ENCODE measurements at places on chromosomes 6 and 20.

DNA sequence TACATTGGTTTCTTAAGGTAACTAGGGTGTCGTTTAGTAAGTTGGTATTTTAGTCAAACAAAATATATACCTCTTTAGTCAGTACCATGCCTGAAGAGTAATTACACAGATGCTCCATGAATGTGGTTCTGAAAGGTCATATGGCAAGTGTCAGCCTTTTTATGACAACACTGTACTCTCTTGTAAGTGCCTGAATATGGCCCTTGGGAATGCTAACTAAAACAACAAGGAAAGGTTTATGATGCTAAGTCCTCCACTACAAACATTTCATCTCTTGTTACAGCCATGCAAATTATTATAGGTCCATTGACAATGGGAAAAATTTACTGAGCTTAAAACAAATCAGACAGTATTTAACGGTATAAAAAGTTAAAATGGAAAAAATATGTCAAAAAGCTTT, 39.0 kb upstream of the SUPT3H start:
- no peak for DNase-seq

DNA sequence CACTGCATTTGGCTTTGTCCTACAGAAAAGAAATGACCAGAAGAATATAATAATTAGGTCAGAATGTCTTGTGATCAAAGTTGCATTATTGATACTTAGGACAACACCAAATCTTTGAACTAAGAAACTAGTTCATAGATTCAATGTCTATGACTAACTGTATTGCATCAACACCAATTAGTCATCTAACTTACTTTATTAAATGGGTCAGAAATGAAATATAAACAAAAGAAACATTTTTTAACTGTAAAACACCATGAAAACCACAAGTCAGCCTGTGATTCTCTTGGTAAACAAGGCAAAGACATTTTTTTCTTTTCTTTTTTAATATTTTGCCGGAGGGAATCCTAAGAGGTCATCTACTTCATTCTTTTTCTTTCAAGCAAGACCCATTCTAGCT, 114.1 kb upstream of the HDDC2 start:
- DNase-seq: peak; percentile 88

DNA sequence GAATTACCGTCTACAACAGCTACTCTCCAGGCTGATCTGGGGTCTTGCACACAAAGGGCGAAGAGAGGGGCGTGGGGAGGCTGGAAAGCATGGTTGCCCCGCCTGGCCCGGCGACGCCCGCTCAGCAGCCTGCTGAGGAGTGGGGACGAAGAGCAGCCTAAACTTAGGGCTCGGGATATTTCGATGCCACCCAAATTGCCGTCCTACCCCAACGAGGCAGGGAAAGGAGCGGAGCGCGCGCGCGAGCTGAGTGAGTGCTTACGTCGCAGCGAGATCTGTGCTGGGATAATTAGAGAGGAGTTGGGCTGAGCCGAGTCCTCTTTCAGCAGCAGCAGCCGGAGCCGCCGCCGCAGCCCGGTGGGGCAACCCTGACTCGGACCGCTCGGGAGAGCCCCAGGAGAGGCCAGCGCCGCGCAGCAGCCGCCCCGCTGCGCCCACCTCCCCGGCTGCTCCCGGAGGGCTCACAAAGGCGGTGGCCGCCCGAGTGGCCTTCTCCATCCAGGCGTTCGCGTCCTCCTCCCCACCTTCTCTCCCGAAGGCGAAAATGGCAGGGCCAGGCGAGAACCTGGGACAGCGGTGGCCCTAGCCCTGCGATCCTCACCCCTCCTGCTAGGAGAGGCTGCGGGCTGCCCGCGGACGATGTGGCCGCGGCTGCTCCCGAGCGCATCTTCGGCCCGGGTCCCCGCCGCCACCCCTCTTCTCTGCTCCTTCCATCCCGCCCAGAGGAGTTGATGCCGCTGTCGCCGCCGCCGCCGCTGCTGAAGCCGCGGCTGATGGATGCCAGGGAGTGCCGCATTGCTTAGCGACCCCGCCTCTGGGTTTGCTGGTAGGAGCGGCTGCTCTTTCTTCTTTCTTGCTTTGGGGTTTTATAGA, at the start of gene CLVS2:
Gene CLVS2, plus strand, starts transcription at position 315 of the 873 bp plus-strand sequence. CDS start 1,543 bp downstream, outside the sequence.
- peak; percentile 9 for DNase-seq

GRCh38 chr6:14348389-14348788, 230.8 kb downstream of the CD83 start:
- DNase-seq: no peak

GRCh38 chr6:147222160-147222838, 18.1 kb downstream of the STXBP5 start:
- no peak for DNase-seq

GRCh38 chr20:60087563-60088105, 129.4 kb downstream of the CDH26 start:
- peak; percentile 8 for DNase-seq

- DNase-seq: no peak
These were observed 164.1 kb downstream of the TFAP2A start for GRCh38 chr6:10250655-10251220.

DNA sequence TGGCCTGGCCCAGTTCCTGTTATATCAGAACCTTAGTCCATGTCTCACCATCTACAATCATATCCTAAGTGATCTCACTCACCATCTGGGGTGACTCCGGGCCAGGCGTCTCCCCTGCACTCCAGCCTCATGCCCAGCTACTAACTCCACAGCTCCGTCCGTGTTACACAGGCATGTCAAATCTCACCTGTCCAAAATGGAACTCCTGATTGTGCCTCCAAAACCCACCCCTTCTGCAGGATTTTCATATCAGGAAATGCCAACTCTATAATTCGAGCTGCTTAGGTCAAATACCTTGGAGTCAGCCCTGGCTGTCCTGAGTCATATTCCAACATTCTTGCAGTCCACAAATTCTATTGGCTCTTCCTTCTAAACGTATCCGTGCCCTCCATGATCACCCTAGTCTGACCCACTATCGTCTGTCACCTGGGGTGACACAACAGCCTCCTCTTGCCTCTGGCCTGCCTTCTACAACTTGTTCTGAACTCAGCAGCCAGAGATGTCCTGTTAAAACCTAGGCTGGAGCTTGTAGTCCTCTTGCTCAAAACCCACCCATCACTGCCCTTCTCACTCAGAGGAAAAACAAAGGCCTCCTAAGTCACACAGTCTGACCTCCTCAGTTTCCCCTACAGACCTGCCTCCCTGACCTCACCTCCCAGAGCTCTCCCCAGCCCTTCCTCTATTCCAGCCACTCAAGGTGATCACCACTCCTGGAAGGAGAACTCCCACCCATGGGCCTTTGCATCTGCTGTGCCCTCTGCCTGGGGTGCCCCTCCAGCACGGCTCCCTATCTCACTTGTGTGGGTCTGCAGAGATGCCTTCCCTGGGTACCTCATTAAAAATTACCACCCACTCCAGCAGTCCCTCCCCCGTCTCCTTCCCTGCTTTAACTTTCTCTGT, 85.3 kb upstream of the SIRPA start:
- no peak for DNase-seq

DNA sequence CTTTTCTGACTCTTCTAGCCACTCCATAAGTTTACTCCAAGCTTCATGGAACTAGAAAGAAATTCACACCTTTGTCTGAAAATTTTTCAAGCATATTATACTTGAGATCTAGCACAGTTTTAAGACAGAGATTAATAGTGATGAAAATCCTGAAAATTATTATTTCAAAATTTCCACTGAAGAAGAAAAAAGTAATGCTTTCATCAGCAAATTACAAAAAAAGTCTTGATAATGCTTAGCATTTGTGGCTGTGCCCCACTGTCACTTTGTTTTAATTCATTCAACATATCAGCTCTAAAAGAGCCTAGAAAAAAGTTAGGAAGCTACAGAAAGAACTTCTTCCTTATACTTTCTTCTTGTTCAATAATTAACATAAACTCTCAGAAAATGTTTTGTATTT, 153.1 kb downstream of the DST start:
- no peak for DNase-seq

GRCh38 chr6:16239798-16240123, 1.4 kb downstream of the GMPR start:
- DNase-seq: no peak

DNA sequence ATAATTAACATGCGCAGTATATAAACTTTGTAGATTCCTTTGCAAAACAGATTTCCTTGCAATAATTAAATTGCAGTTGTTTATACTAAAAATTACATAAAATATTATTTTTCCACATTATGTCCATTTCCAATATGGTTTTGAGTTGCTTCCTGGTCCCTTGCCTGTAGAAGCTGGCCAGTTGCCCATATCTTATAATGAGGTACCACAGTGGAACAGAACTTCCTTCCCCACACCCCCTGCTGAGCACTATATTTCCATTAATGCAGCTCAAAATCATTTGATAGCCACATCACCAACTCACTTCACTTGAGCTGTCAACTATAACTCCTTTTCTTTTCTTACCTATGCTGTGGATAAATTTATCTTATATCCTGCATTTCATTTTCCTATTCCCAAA, 194.6 kb downstream of the DST start:
- DNase-seq: no peak

GRCh38 chr6:104625536-104625935, 234.2 kb downstream of the HACE1 start:
- DNase-seq: no peak

DNA sequence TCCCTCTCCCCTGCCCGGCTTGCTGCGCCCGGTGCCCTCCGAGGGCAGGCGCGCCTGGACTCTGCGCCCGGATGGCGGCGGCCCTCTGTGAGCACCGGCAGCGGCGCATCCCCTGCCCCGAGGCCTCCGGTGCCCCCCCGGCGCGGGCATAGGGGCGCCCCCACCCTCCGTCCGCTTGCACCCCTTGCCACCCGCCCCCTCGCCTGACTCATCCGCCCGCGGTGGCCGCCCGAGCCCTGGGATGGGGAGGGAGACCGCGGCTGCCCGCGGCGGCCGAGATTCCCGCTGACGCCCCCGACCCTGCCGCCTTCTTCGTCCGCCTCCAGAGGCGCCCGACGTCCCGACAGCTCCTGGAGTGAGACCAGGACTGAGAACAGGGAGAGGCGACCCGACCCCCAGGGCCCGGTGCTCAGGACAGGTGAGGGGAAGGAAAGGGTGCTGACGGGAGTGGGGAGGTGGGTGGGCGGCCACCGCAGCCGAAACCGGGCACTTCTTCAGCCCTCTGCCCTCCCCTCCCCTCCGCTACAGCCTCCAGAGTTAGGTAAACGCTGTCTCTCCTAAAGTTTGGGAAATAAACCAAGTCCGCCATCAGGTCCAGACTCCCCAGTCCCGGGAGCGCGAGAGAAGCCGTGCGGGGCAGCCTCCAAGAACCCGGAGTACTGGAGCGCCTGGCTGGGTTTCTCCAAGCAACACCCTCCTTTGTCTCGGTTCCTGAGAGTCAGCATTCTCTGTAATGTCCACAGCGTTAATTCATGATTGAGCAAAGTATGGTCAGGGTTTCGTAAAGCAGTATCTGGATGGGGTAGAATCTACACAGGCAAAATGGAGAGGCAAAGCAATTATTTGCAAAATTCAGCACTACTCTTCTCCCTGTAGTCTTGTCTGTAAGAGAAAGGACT, 539 bp downstream of the TMEM200A start:
- DNase-seq: no peak

GRCh38 chr6:85983032-85983659, 340.5 kb upstream of the SYNCRIP start:
- no peak for DNase-seq

GRCh38 chr6:111957623-111958315, 84.5 kb upstream of the FYN start:
- no peak for DNase-seq

DNA sequence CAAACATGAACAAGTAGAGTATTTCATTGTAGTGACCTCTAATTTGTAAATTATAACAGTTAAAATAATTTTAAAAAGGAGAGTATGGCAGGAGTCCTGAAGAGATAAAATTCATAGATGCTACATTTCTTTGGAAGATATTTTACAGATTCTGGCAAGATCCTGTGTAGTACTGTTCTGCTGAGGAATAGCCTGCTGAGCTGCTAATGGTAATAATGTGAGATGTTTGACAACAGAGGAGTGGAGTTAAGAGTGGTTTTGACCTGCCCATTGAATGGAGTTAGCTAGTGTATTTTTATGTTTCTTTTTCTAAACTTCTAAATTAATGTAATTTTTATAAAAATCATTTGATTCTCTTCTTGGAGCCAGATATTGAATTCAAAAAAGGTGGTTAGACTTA, 11.8 kb downstream of the CLVS2 start:
- no peak for DNase-seq

DNA sequence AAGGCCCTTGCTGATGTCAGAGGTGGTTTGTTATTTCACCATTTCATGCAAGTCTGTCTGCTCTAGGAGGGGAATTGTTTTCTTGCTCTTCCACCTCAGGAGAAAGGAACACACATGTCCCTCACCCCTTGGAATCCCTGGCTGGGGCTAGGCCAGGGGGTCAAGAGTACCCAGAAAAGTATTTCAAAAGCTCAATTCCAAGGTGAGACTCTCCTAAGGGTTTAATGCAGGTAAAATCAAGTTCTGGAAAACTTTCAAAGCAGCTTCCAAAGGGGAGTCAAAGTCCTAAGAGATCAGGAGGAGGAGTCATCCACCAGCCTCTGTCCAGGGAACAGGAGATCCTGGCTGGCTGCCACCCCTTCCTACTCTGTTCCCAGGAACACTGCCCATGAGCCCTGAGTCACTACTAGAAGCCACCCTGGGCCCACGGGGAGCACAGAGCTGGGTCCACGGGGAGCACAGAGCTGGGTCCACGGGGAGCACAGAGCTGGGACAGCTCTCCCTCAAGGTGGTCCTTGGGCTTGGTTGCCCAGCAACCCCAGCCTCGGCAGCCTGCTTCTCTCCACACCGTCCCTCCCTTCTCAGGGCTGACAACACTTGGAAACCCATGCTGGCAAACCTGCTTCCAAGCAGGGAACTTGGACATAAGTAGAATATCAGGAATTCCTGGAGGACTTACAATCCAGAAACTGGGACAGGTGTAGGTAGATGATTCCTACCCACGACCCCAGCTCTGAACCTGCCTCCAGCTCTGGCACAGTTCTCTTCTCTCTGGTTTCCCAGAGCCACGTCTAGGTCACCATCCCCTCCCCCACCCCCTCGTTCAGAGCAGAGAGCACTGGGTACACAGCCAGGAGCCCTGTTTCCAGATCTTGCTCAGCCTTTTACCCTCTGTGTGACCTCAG, 35.3 kb upstream of the CDKN1A start:
- DNase-seq: no peak

- DNase-seq: no peak
These were observed 26.2 kb downstream of the CDYL start for GRCh38 chr6:4802312-4802935.

- DNase-seq: no peak
These were observed 55.6 kb downstream of the RRBP1 start for GRCh38 chr20:17626217-17627007.

DNA sequence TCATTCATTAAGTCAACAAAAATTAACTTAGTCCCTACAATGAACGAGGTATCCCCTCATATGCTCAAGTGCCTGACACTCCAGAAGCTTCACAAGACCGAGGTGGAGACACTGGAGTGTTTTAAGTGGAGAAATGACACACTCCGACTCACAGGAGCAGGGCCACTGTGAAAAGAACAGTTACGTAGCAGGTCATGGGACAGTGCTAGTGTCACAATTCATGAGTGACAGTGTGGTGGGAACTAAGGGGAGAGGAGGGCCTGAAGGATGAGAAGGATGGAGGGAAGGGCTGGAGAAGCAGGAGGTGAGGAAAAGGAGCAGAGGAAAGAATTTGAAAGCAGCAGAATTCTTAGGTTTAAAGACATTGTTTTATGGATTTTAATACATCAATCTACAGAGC, 1.3 kb upstream of the HLA-A start:
- no peak for DNase-seq
